Memory B cell (primary cell): ENCODE measurements at places on chromosomes 2 and 18.

DNA sequence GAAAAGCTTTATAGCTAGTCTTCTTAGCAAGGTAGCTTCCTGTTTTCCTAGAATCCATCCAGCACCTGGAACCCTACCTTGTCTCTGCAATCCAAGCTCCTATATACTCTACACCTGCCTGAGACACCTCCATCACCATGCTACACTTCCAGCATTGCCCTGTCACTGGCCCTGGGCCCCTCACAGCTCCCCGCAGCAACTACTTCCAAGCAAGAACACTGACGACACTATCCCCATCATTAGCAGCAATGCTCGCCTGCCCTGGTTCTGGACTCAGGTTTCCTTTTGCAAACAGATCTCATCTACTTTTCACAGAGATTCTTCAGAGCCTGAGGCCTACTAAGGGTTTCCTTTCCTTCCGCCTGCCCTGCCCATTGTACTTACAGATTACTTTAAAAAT is 121.1 kb downstream of the DTNB start:
- peaks cover 2% of the 10 kb centered on the region for H3K36me3 ChIP-seq
- no peak for DNase-seq
- no peak overlapping the region for H3K4me3 ChIP-seq
- no peak overlapping the region for H3K27ac ChIP-seq
- peaks cover 6% of the 10 kb centered on the region for H3K4me1 ChIP-seq

DNA sequence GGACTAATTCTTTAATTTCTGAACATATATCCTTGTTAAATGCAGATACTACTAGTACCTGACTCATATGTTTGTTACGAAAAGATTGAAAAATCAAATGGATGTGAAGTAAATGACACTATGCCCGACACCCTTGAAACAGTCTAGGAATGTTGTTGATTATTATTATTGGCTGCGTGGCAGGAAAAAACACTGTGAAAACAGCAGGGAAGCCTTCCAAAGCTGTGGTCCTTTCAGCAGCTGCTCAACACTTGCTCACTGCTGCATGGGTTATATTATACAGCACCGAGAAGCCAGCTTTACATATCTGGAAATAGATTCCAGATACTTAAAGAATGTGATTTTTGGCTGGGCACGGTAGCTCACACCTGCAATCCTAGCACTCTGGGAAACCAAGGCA is 26.5 kb downstream of the CRYGD start:
- peaks cover 9% of the 10 kb centered on the region for H3K27me3 ChIP-seq
- H3K36me3 ChIP-seq: no peaks in the 10 kb centered on the region
- no peak overlapping the region for H3K4me3 ChIP-seq
- no peak for DNase-seq
- H3K4me1 ChIP-seq: peaks cover 2% of the 10 kb centered on the region

DNA sequence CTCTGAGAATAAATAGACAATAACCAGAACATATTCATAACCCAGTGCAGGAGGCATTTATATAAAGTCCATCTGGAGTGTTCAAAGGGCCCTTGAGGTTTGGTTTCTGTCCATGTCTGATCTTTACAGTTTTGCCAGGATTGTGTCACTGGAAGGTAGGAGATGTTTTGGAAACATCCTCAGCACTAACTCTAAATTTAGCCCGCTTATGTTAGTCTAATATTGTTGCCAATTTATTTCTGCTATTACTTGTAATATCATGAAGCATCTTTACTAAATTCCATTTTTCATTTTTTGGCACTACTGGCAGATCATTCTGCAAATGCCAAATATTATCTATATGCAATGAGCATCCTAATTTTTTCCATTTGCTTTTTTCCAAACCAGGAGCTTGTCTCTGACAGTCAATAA is 22.4 kb upstream of the REV1 start:
- H3K27me3 ChIP-seq: peaks cover 2% of the 10 kb centered on the region
- no peaks in the 10 kb centered on the region for H3K4me1 ChIP-seq
- no peak overlapping the region for H3K4me3 ChIP-seq

DNA sequence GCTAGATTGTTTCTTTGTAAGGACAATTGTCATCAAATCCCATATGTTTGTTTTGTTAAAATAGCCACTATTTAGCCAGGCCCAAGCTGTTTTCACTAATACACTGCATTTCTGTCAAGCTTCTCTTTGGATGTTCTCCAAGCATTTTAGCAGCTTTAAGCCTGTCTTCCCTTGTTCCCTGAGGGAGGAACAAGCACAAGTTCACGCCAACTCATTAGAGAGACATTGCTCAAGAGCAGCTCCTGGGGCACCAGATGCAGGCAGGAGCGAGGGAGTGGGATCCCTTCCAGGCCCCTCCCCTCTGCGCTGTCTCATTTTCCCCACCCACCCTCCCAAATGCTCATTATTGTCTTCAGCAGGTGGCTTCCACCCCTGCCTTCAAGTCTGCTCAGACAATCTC is 32.6 kb upstream of the PPP3R1 start:
- H3K27ac ChIP-seq: no peak overlapping the region
- H3K4me1 ChIP-seq: peaks cover 6% of the 10 kb centered on the region
- DNase-seq: no peak
- H3K27me3 ChIP-seq: peaks cover 2% of the 10 kb centered on the region
- H3K36me3 ChIP-seq: no peaks in the 10 kb centered on the region

DNA sequence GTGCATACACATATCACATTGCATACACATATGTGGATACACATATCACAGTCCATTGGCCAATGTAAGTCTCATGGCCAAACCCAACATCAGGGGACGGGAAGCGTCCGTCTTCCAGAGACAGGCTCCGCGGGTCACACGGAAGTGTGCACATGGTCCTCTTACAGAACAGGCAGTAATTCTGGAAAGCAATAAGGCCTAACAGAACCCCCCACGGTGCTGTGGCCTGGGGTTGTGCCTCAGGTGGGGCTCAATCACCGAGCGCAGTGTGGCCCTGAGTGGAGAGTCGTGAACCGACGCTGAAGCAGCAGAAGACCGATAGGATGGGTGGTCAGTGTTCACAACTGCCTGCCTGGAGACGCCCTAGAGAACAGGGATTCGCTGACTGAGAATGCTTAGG is 857.3 kb downstream of the GALR1 start:
- no peak overlapping the region for H3K4me3 ChIP-seq
- H3K4me1 ChIP-seq: no peaks in the 10 kb centered on the region
- no peaks in the 10 kb centered on the region for H3K27me3 ChIP-seq
- no peaks in the 10 kb centered on the region for H3K36me3 ChIP-seq
- DNase-seq: no peak

GRCh38 chr2:62189196-62189595 is 6.7 kb upstream of the B3GNT2 start:
- H3K27me3 ChIP-seq: no peaks in the 10 kb centered on the region
- peak overlapping the region; percentile 36 for H3K27ac ChIP-seq
- H3K36me3 ChIP-seq: no peaks in the 10 kb centered on the region
- peaks cover 9% of the 10 kb centered on the region for H3K4me1 ChIP-seq

- H3K36me3 ChIP-seq: no peaks in the 10 kb centered on the region
- no peak for DNase-seq
Measured at GRCh38 chr2:121705390-121705789, 31.3 kb downstream of the NIFK start.

DNA sequence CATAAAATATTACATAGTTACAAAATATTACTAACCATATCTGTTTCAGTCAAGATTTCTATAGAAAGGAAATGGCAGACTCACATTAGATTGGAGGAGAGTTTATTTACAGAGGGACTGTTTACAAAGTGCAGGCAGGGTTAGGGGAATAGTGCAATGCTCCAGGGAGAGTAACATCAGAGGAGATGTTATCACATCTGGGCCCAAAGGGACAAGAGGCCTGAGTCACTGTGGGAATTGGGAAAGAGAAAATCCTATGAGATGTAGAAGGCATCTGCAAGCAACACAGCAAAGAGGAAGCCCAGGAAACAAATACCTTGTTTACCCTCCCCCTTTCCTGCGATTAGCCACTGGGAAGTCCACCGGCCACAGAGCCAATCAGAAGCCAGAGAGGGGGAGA is 227.3 kb upstream of the TANK start:
- peaks cover 18% of the 10 kb centered on the region for H3K27me3 ChIP-seq
- H3K4me1 ChIP-seq: no peaks in the 10 kb centered on the region
- H3K4me3 ChIP-seq: no peak overlapping the region

GRCh38 chr2:234488913-234489451 is 7.9 kb downstream of the ARL4C start:
- H3K4me1 ChIP-seq: peaks cover 46% of the 10 kb centered on the region
- no peaks in the 10 kb centered on the region for H3K27me3 ChIP-seq
- DNase-seq: no peak
- H3K27ac ChIP-seq: peak overlapping the region; percentile 74
- H3K36me3 ChIP-seq: peaks cover 24% of the 10 kb centered on the region

- peak overlapping the region; percentile 75 for H3K4me3 ChIP-seq
- H3K27ac ChIP-seq: peak overlapping the region; percentile 22
- no peaks in the 10 kb centered on the region for H3K27me3 ChIP-seq
- no peaks in the 10 kb centered on the region for H3K36me3 ChIP-seq
Measured at GRCh38 chr2:37892436-37893114, 32.5 kb upstream of the RMDN2 start.

GRCh38 chr18:8450013-8450412 is 159.2 kb upstream of the RAB12 start:
- no peaks in the 10 kb centered on the region for H3K4me1 ChIP-seq
- DNase-seq: no peak
- peaks cover 11% of the 10 kb centered on the region for H3K27me3 ChIP-seq
- H3K4me3 ChIP-seq: no peak overlapping the region

DNA sequence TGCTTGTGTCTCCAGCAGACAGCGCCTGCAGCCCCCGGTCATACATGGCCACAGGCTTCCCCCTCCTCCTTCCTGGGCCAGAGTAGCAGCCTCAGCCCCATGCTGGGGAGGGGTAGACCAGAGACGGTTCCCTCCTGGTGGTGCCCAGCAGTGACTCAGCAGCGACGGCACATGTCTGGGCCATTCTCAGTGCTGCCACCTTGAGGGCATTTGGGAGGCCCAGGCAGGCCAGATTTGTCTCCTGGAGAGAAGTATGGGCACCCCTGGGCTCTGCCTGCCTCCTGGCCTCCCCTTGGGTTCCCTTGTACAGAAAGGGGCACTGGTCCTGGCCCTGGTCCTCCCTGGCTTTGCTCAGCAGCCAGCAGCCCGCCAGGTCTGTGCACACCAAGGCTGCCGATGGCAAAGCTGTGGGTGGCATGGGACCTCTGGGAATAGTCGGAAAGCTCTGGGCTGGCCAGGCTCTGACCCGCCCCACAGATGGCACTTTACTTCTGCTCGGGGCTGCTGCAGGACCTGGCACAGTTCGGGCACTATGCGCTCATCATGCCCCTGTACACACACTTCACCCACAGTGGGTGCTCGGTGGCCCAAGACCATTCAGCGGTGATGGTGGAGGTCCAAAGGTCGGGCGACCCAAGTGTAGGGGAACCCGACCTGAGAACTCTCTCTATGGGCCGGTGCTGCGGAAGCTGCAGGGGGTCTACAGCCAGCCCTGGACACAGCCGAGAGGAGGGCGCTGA is 11.4 kb upstream of the ALPI start:
- no peak overlapping the region for H3K27ac ChIP-seq
- no peaks in the 10 kb centered on the region for H3K36me3 ChIP-seq
- peaks cover 6% of the 10 kb centered on the region for H3K4me1 ChIP-seq
- H3K27me3 ChIP-seq: peaks cover 2% of the 10 kb centered on the region

- no peak overlapping the region for H3K27ac ChIP-seq
- peaks cover 26% of the 10 kb centered on the region for H3K27me3 ChIP-seq
- no peak for DNase-seq
- H3K36me3 ChIP-seq: no peaks in the 10 kb centered on the region
- H3K4me1 ChIP-seq: peaks cover 2% of the 10 kb centered on the region
Measured at GRCh38 chr18:5196253-5197031, 615 bp downstream of the AKAIN1 start.

GRCh38 chr2:237702441-237703391 is 75.3 kb downstream of the LRRFIP1 start:
- H3K27me3 ChIP-seq: no peaks in the 10 kb centered on the region
- peaks cover 66% of the 10 kb centered on the region for H3K4me1 ChIP-seq
- H3K27ac ChIP-seq: peak overlapping the region; percentile 36
- DNase-seq: no peak

DNA sequence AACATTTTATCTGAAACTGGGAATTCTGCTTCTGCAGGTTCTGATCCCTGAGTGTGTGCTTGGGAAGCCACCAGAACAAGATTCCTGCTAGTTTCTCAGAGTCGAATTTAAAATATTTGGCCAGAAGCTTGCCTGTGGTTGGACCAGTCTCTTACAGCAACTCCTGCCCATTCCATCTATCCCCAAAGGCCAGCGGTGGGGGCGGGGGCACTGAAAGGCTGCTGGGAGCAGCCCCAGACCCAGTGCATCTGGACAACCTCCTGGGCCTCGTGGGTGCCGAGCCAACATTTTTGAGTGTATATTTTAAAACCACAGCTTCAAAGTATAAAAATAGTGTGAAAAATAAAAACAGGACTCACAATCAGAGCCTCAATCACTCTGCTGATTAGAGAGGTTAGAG is 38.6 kb upstream of the ZFP36L2 start:
- H3K27me3 ChIP-seq: no peaks in the 10 kb centered on the region
- no peak for DNase-seq
- peaks cover 38% of the 10 kb centered on the region for H3K36me3 ChIP-seq
- no peak overlapping the region for H3K4me3 ChIP-seq
- H3K4me1 ChIP-seq: no peaks in the 10 kb centered on the region
